ENCODE measurements at places on chromosomes 5 and 9.

- no peak for DNase-seq
These were observed 12.3 kb downstream of the GLRA1 start for GRCh38 chr5:151912360-151912759.

- no peak for DNase-seq
These were observed 153.9 kb downstream of the PRELID2 start for GRCh38 chr5:145681216-145681615.

DNA sequence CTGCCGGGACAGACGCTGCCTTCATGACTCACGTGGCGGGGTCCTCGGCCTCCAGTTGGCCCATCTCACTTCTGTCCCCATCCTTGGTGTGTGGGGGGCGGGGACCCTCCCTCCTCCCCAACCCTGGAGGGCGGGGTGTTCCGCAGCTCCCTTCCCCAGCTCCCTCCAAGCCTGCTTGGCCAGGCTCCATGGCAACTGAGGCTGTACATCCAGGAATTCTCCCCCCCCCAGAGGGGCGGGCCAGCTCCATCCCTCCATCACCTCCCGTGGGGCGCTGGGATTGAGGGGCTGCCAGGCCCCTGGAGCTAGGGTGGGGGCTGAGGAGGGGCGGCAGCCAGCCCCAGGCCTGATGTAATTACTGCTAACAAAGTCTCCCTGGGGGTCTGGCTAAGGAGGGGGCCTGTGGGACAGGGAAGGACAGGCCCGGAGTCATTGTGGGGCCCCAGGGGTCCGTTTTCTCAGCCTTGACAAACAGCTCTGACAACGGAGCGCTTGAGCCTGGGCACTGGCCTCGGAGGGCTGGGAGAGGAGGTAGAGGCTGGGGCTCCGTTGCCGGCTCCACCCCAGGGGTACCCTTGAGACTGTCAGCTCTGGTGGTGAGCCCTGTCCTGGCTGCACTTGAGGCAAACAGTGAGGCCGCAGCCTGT is 8.0 kb downstream of the DIPK1B start:
- no peak for DNase-seq

DNA sequence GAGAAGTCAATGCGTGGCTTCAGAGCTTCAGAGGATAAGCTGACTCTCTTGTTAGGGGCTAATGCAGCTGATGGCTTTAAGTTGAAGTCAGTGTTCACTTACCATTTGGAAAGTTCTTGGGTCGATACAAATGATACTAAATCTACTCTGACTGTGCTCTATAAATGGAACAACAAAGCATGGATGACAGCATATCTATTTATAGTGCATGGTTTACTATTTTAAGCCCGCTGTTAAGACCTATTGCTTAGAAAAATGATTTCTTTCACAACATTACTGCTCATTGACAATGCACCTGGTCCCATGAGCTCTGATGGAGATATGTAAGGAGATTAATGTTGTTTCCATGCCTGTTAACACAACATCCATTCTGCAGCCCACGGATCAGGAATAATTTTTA is 435.7 kb downstream of the MAT2B start:
- no peak for DNase-seq

- DNase-seq = no peak
These were observed 3.4 kb downstream of the TLE1 start for GRCh38 chr9:81685763-81686613.

DNA sequence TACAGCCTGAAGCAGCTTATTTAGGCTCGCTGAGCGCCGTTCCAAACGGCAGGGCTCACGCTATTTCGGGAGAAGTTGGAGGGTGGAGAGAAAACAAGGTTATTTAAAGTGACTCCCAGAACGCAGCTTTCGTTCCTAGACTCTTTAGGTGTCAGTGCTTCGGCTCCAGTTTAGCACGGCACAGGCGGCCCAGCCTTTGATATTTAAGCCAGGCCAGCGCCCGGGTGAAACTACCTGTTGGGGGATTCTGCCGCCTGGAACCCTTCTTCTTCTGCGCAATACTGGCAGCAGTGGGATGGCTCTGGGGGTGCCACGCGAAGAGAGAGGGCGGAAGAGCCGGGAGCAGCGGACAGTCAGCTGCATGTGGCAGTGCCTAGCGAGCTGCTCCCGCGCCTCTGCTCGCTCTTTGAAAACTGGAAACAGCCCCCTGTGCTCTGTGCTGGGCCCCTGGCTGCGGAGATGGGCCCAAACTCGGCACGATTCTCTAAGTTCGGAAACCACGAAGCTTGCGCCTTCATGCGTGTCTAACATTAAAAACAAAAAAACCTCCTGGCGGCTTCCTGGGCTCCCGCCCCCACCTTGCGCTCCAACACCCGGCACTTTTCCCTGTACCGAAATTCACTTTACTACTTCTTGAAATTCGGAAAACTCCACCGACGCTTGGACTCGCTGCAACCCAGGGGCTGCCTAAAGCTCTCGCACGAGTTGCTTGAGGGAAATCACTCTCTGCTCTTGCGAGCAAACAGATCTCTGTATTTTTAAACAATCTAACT is 34.6 kb upstream of the NFIB start:
- no peak for DNase-seq

DNA sequence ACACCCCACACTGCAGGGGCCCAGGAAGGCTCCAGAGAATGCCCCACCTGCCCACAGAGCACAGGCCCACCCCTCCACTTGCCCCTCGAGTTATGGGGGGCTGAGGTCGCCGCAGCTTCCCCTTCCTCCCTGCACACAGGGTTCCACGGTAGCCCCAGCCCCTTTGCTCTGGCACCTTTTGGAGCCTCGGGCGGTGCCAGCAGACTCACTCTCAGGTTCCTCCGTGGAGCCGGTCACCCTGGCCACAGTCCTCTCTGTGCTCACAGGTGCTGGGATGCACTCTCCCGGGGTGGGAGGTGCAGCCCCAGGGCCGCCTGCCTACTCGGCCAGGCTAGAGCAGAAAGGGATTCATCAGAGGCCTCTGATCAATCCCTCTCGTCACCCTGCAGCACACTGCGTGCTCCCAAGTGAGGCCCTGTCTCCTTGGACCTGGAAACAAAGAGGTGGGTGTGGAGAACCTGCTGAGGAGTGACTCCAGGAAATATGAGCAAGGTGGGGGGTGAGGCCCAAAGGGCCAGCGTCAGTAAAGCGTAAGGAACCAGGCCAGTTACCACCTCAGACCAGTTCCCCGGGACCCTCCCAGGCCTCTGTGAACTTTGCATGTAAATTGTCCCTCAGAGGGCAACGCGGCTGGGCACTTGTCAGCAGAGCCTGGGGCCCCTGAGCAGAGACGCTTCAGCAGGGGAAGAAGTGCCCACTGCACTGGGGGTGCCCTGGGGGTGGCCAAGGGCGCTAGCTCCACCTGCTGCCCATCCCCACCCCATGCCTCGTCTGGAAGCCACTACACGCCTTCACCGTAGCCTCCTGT is 167.8 kb downstream of the OLFM1 start:
- no peak for DNase-seq

DNA sequence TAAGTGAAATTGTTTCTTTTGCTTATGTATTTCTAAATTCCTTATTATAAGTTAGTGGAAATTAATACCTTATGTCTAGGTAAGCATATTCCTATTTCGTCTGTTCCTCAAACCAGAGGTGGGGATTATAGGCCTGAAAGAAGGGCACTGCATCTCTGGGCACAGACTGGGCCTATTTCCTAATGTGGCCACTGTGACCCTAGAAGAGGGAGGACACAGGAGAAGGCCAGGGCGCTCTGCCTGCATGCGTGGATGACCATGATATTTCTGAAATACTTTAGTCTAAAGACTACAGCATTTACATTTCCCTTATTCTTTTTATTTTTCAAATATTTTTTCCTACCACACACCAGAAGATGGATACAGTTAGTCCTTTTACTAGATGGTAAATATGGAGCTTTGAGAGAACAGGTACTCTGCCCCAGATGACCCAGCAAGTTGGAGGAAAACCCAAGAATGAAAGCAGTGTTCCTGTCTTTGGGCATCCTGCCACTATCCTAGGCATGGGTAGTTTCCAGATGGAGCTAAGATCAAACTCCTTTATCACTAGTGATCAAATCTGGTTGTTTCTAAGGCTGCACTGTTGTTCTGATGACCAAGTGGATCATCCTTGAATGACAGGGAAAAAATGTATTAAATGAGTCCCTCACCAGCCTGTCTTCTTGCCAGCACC is 27.8 kb downstream of the RUSC2 start:
- no peak for DNase-seq

DNA sequence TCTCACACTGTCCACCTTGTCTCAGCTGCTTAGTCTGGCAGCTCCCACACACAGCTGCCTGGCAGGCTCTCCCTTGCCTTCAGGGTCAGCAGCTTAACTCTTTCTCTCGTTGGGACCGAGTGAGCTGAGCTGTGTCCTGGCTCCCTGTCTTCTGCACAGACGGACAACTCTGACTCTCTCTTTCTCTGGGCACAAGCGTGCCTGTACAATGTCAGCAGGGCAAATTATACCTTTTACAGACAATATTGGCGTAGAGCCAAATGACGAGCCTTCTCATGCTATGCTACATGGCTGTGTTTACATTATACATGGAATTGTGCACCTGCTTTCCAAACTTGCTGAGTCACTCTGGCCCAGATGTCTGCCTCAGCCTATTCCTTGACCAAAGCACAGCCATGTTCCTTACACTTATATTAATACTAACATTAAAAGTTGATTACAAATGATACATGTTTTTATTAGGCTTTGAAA is 188.6 kb downstream of the CYLC2 start:
- DNase-seq = no peak

GRCh38 chr5:134131165-134131564 is 16.7 kb downstream of the TCF7 start:
- DNase-seq = no peak

DNA sequence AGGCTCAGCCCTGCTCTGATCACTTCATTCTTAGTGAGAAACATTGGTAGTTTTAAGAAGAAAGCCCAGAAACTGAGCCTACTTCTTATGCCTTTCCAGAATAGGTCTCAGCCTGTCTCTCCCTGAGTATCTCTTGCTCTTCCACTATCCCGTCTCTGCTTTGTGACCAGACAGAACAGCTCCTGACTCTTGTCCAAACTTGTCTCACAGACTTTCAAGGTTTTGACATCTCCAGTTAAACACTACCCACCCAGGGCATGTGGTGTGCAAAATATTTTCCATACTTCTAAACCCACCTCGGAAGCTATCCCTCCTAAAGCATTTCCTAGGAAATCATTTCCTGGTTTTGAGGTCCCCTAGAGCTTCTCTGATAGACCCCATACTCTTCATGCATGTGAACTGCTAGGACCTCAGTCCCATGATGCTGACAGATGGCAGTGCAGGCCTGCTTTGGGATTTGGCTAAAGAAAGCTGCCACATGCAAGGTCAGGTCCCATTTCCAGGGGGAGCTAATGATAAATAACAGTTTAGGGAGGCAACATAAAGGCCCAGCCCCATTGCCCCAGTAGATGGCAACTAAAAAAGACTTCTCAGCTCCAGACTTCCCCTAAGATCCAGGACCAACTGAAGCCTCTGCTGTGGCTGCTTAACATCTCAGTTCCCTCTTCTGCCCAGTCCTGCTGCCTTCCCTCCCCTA is 211.5 kb downstream of the MED10 start:
- DNase-seq = no peak

- DNase-seq = no peak
These were observed 17.6 kb downstream of the SLCO6A1 start for GRCh38 chr5:102481054-102481715.

- DNase-seq = no peak
These were observed 17.5 kb upstream of the CXCL14 start for GRCh38 chr5:135596157-135596763.

DNA sequence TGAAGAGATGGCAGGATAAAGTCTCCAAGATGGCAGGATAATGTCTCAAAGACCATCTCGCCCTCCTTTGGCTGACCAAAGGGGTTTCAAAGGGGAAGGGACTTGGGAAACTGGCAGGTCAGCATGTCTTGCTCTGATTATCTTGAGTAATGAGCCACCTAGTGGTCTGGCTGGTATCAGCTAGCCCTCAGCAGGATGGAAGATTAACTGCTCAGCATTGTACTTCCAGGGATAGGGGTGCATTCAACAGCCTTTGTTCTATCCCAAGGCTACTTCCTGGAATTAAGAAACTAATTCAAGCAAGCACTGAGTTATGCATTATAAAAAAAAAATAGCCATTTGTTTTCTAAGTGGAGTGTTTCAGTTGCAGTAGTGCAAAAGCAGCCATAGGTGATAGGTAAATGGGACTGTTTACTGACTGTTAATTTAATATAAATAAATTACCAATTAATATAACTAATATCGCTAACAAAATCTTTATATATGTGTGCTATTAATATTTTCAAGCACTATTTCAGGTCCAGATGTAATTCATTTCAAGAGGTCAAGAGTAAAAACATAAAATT is 555.5 kb downstream of the CDH9 start:
- no peak for DNase-seq

GRCh38 chr5:171495122-171495700 is 75.8 kb downstream of the FGF18 start:
- no peak for DNase-seq

- no peak for DNase-seq
These were observed 123.3 kb upstream of the SLIT3 start for GRCh38 chr5:169424279-169424655.

- DNase-seq = no peak
These were observed 87.6 kb downstream of the ADAMTS6 start for GRCh38 chr5:65394087-65394486.

- DNase-seq = no peak
These were observed 828 bp downstream of the ZSWIM6 start for GRCh38 chr5:61332851-61333320.

- no peak for DNase-seq
These were observed 14.4 kb upstream of the PHF19 start for GRCh38 chr9:120891245-120891883.

- DNase-seq = no peak
These were observed 54.5 kb downstream of the C9orf152 start for GRCh38 chr9:110153431-110153830.

DNA sequence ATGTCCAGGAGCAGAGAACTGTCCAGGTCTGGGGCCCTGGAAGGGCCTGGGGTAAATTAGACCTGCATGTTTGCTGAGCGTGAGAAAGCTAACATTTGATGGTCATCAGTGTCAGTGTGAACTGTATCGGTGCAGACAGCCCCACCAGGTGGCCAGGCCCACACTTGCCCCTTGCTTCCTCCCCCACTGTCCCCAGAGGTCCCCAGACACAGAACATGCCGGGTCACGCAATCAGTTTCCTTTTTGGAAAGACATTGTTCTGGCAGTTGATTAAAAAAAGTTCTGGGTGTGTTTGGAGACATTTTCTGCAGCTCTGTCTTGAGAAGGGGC is 1.5 kb downstream of the NKD2 start:
- DNase-seq = no peak

GRCh38 chr9:85702191-85702590 is 39.6 kb downstream of the AGTPBP1 start:
- no peak for DNase-seq

- no peak for DNase-seq
These were observed 68.1 kb downstream of the ARHGEF28 start for GRCh38 chr5:73694089-73694488.

DNA sequence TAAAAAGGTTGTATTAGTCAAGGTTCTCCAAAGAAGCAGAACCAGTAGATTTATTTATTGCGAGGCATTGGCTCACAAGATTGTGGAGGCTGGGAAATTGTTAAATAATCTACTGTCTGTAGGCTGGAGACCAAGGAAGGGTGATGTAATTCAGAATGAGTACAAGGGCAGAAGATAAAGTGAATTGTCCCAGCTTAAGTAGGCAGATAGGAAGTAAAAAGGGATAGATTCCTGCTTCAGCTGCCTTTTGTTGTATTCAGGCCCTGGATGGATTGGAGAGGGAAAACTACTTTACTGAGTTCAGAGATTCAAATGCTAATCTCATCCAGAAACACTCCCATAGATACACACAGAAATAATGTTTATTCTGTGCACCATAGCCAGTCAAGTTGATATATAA is 301.1 kb downstream of the CYLC2 start:
- DNase-seq = no peak

GRCh38 chr9:15468145-15468544 is 42.6 kb downstream of the PSIP1 start:
- no peak for DNase-seq

- DNase-seq = no peak
These were observed 124.7 kb upstream of the SEMA6A start for GRCh38 chr5:116699332-116699731.

Data from activated CD4-positive, alpha-beta T cell treated with anti-CD3 and anti-CD28 coated beads, Interleukin-2, amount 50 U/mL, for 24 hours (primary cell).